ENCODE measurements at places on chromosomes 2 and 18. TPM values are rescaled to one million over a fixed set of nuclear protein-coding genes. Genes with fewer than 3 reads are reported as not detected.

DNA sequence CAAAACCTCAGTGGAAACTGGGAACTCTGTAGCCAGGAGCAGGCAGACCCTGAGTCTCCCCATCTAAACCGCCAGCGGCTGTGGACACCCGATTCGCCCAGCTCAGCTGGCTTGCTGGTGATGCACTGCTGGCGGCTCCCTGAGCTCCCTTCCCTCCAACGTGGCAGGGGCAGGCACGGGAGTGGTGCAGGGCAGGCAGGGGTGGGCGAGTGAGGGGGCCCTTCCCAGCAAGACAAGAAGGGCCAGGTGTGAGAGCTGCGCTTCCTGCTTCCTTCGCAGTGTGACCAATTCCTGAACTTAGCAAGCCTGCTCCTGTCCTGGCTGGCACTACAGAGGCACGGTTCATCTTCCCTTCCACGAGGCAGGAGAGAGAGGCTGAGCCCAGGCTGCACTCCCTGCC lies 12.3 kb upstream of the SEMA4C start:
- no peak for DNase-seq

DNA sequence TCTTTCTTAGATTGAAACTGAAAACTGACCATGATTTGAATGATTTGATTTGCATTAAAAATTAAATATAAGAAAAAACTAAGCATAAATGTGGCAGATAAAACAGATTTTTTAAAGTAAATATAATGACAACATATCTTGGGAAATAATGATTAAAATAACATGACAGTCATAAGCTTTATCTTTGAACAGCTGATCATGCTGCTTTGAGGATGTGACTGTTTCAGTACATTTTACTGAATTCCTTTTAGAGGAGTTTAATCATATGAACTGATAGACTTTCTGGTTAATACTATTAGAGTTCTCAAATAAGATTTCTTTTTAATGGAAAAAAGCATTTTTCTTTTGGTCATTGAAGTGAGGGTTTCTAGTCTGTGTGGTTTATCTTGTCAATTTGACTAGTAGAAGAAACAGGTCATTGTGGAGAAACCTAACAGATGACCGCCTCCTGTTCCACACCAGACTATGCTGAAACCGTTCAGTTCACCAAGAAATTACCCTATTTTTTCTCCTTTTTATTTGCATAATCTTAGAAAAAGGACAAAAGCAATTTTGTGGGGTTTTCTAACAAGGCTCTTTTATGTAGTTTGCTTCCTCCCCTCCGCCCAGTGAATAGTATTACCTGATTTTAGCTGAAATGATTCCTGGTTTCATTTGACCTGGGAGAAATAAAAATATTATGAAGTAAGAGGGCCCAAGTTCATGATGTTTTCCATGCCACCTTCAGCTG lies 262.1 kb downstream of the PTGR3 start:
- no peak for DNase-seq

DNA sequence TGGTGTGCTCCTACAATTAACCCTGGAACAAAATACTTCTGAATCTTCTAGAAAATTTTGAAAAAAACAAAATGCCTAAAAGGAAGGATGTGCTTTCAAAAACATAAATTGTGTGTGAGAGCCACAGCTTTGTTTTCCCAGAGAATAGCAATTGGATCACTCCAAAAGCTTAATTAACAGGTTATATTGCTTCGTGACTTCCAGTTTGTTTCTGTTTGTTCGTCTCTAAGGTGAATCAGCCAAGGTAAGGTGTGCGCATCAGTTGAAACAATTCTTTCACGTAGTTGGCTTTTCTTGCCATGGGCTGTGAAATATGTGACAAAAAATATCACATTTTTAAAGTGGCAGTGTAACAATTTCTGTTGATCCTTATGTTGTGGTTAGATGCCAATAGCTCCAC lies 90.3 kb upstream of the BARD1 start:
- DNase-seq, result no peak

- no peak for DNase-seq
Measured at GRCh38 chr18:40642692-40643229, 1312.3 kb upstream of the PIK3C3 start.

DNA sequence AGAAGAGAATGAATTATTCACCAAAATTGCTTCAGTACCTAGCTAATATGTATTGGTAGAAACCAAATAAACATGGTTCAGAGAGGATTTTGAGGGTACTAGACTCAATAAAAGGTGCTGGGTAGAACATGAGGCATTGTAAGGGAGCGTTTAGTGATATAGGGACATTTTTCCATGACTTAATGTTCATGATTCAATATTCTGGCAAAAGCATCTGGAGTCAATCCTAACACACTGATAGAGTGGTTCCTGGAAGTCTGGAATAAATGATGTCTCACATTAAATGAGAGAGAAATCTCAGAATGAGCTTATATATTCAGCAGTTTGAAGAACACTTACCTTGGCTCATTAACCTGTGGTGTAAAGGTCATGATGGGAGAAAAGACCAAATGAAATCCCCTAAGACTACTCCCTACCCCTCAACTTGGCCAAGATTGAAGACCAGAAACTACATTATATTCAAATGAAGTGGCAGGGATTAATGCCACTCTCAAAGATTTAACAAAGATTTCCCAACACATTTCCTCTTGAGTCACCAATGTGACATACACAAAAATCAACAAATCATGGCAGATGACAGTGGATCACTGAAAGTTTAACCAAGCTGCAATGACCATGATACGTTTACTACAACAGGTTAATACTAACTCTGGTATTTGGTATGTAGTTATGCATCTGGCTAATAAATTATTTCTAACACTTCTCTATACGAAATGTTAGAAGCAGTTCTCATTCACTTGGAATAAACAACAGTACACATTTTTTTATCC lies 309.5 kb downstream of the SATB2 start:
- no peak for DNase-seq

DNA sequence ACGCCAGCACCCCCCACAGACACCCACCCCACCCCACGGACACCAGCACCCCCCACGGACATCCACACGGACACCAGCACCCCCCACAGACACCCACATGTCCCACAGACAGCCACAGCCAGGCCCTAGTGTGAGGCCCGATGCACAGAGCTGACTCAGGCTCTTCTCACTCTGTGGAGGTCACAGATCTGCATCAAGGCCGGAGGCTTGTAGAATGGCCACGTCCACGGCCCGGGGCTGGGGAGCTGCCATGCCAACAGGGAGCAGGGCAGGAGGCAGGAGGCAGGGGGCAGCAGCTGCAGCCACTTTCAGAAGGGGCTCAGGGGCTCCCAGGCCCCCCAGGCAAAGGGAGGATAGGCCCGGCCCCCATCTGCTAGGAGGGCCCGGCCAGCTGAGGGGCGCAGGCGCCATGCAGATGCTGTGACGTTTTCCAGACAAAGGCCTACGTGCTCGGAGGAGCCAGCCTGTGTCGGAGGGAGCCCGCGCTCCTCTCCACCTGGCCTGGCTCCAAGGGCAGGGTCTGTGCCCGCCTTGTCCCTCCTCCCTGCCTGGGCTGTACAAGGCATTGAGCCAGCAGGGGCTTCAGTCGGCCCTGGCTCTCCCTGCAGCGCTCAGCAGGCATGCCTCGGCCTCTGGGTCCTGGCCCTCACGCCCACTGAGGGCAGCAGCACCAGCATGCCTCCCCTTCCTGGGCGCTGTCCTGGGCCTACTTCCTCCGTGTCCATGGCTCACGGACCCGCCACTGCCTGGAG lies 249.0 kb downstream of the TWIST2 start:
- no peak for DNase-seq

DNA sequence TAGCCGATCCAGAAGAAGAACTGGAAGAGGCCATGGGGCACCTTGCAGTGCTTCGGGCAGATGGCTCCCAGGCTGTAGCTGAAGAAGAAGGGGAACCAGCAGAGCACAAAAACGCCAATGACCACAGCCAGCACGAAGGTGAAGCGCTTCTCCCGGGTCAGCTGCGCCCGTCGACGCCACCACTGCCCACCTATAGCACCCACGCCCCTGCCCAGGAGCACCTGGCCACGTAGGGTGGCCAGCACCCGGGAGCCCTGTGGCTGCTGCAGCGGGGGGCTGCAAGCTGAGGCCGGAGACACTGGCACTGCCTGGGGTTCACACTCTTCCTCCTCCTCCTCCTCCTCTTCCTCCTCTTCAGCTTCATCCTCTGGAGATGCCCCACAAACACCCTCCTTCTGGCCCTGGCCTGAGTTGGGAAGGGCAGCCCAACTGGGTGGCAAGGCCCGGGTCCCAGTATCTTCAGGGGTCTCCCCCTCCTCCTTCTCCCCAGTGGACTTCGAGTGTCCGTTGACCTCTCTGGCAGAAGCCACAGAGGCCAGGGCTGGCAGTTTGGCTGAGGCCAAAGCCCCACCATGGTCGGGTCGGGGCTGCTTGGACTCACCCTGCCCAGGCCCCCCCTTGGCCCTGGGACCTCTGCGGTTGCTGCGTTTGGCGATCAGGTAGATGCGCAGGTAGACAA lies 1.3 kb downstream of the ADRA2B start:
- no peak for DNase-seq

GRCh38 chr2:3396920-3397559 lies 17.5 kb downstream of the TRAPPC12 start:
- DNase-seq, result no peak

DNA sequence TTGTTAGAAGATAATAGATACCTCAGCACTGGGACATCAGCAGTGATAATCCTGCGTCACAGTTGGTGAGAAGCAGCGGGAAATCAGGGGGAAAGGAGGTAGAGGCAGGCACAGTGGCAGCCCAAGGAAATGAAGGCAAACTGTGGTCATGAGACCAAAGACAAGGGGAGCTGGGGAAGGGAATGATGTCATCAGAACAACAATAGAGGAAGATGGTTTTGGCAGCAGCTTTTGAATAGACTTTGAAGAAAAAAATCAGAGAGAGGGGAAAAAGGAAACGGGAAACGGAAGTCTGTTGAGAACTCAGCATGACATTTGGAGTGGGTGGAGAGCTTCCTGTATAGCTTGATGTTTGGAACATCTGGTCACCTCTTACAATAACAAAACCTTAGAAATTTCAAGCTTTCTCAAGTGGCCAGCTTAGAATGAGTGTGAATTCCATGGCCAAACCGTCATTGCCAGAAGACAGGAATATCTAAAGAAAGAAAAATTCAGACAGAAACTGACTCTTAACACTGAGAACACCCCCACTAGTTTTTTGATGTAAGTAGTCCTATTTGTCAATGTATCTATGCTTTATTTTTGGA lies 18.4 kb upstream of the YES1 start:
- DNase-seq, result peak; percentile 22

GRCh38 chr2:181892799-181893435 lies 1.4 kb downstream of the ITPRID2 start:
- DNase-seq, result no peak

GRCh38 chr2:114424699-114425098 lies 17.7 kb upstream of the DPP10 start:
- no peak for DNase-seq

DNA sequence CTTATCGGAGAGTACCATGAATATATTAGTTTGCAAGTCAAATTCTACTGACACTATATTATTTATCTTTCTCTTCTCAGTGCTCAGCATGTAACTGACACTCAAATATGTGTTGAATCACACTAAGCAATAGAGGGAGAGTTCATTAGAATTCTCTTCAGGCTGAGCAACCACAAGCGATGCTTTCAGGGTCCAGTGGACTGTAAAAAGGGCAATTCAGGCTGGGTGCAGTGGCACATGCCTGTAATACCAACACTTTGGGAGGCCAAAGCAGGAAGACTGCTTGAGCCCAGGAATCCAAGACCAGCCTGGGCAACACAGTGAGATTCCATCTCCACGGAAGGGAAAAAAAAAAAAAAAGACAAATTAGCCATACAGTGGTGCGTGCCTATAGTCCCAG lies 16.3 kb downstream of the PDE6D start:
- DNase-seq, result no peak

DNA sequence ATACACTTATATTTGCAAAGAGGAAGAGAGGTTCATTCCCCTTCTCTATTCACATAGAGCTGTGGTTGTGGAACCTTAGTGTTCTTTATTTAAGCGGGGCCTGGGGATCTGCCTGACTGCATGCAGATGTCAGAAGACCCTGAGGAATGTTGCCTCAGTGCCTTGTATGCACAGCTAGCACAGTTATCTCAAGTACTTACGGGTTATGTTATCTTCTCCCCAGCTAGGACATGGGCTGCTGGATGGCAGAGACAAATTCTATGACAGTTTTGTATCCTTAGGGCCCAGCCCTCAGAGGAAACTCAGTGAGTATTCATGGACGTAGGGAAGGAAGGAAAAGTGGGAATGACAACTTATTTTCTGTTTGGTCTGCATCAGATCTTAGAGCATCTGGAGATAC lies 37.7 kb upstream of the RTN4 start:
- no peak for DNase-seq

DNA sequence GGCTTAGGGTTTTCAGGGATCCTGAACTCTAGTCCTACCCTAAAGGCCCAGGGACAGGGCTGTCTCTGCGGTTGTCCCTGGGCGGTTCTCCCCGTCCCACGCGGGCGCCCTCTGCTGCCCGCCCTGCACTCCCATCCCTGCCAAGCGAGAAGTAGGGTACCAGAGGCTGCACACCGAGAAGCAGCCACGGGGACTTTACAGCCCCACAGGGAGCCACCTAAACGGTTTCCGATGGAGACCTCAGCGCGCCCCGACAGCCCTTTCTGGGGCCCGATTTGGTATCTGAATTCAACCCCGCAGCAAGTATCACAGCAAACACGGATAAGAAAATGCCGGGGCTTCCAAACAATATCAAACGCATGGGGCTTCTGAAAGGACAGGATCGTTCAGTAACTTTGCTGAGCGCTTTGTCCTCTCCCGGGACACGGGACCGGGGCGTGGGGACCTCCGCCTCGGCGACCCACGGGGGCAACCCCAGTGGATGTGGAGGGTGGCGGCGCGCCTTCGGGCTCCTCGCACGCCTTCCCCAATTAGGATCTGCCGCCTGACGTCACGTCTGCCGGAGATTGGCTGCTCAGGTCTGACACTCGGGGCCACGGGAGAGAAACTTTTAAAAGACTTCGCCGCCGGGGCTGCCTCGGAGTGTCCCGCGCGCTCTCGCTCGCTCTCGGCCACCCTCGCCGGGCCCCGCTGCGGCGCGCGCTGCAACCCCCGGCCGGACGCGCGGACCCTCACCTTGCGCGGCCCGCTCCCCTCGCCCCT lies at the start of gene LTBP1:
Gene LTBP1, plus strand, starts transcription at position 640 of the 762 bp plus-strand sequence. CDS start 372 bp downstream, outside the sequence.
- DNase-seq, result peak; percentile 76

DNA sequence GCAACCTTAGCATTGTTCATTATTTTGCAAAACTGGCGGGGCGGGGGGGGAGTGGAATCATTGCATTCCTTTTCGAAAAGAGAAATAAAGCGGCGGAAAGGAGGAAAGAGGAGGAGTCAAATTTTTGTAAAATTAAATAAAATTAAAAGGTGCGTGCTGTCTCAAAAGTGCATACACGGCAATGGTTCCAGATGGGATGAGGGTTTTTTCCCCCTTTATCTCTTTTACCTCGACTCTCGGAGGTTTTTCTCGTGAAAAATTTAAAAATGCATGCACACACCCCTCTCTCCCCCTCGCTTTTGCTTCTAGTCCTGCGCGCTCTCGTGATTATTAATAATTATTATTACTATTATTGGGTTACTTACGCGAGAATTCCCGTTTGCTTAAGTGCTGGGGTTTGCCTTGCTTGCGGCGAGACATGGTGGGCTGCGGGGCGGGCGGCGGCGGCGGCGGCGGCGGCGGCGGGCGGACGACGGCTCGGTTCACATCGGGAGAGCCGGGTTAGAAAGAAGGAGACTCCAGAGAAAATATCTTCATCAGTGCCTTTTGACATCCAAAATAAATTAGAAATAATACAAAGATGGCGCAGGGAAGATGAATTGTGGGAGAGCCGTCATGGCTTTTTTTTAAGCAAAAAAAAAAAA lies 481 bp downstream of the BCL11A start:
- no peak for DNase-seq

Gene FRZB
- total RNA-seq, result 17.1 TPM

Gene IMPA2
- 2.9 TPM for total RNA-seq

Gene DNAH7
- 11.4 TPM for total RNA-seq

Gene PLA2R1
- total RNA-seq, result 1.6 TPM

Gene TMEM163
- total RNA-seq, result 16.3 TPM
